Activated CD4-positive, alpha-beta T cell treated with anti-CD3 and anti-CD28 coated beads, Interleukin-2, amount 10 ng/mL, durations not matched to agents 7 days and 5 days (primary cell): ENCODE measurements at places on chromosomes 12 and 14. TPM values are rescaled to one million over a fixed set of nuclear protein-coding genes. Genes with fewer than 3 reads are reported as not detected.

DNA sequence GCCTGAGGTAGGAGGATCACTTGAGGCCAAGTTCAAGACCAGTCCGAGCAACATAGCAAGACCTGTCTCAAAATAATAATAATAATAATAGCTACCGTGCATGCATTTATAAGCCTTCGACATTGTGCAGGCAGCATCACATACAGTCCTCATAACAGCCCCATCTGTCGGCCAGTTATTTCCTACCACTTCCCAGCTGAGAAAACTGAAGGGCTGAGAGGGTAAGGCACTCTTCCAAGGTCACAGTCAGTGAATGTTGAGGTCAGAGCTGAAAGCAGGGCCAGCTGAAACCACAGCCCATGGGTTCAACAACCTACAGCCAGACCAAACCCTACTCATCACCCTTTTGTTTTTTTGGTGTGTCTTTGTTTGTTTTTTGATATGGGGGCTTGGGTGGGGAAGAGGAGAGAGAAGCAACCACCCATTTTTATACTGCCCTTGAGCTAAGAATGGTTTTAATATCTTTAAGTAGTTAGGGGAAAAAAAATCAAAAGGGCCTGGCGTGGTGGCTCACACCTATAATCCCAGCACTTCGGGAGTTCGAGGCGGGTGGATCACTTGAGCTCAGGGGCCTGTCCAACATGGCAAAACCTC, 16.8 kb upstream of the ITPK1 start:
- H3K4me1 ChIP-seq, result no peaks in the 10 kb centered on the region
- DNase-seq, result peak; percentile 44

GRCh38 chr12:24201258-24201970, 251.9 kb upstream of the SOX5 start:
- no peaks in the 10 kb centered on the region for H3K27me3 ChIP-seq
- H3K27ac ChIP-seq, result no peak overlapping the region
- no peaks in the 10 kb centered on the region for H3K4me1 ChIP-seq
- no peaks in the 10 kb centered on the region for H3K36me3 ChIP-seq

DNA sequence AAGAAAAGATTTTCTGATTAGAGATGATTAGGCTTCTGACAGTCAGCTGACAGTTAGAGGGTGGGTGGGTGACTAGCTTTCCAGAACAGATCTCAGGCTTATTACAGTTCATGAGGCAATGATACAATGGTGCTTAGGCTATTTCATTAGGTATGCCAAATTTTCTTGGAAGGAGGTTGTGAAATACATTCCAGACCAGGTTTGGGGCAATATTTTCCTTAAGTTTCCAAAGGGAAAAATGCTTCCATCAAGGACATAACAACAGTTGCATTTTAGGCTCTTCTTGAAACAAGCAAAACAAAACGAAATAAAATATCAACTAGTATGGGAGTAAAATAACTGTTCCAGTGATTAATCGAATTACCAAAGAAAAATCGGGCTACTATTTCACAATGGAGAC, 59.3 kb upstream of the CNTN1 start:
- H3K27ac ChIP-seq, result no peak overlapping the region
- no peaks in the 10 kb centered on the region for H3K27me3 ChIP-seq
- no peak for DNase-seq
- H3K4me3 ChIP-seq, result no peak overlapping the region

- no peak overlapping the region for H3K27ac ChIP-seq
- no peaks in the 10 kb centered on the region for H3K4me1 ChIP-seq
- DNase-seq, result no peak
- no peaks in the 10 kb centered on the region for H3K36me3 ChIP-seq
- H3K4me3 ChIP-seq, result no peak overlapping the region
These were observed 1562.4 kb upstream of the TMEM132C start for GRCh38 chr12:126704609-126705008.

- H3K36me3 ChIP-seq, result no peaks in the 10 kb centered on the region
- peak overlapping the region; percentile 55 for H3K4me3 ChIP-seq
- H3K27me3 ChIP-seq, result no peaks in the 10 kb centered on the region
- peak; percentile 38 for DNase-seq
- peaks cover 29% of the 10 kb centered on the region for H3K4me1 ChIP-seq
These were observed 12.8 kb upstream of the FBRSL1 start for GRCh38 chr12:132477017-132477702.

GRCh38 chr12:132713123-132713522, 2.5 kb downstream of the PGAM5 start:
- H3K27ac ChIP-seq, result peak overlapping the region; percentile 77
- H3K4me1 ChIP-seq, result peaks cover 22% of the 10 kb centered on the region
- peaks cover 18% of the 10 kb centered on the region for H3K36me3 ChIP-seq
- H3K27me3 ChIP-seq, result no peaks in the 10 kb centered on the region

- H3K27ac ChIP-seq, result peak overlapping the region; percentile 70
- H3K4me1 ChIP-seq, result peaks cover 34% of the 10 kb centered on the region
- no peaks in the 10 kb centered on the region for H3K27me3 ChIP-seq
- H3K36me3 ChIP-seq, result peaks cover 76% of the 10 kb centered on the region
- no peak overlapping the region for H3K4me3 ChIP-seq
These were observed 100.0 kb downstream of the PRKCH start for GRCh38 chr14:61421212-61421923.

GRCh38 chr12:12938541-12938940, 13.4 kb downstream of the GPRC5D start:
- H3K4me1 ChIP-seq, result no peaks in the 10 kb centered on the region
- H3K4me3 ChIP-seq, result no peak overlapping the region
- DNase-seq, result no peak

DNA sequence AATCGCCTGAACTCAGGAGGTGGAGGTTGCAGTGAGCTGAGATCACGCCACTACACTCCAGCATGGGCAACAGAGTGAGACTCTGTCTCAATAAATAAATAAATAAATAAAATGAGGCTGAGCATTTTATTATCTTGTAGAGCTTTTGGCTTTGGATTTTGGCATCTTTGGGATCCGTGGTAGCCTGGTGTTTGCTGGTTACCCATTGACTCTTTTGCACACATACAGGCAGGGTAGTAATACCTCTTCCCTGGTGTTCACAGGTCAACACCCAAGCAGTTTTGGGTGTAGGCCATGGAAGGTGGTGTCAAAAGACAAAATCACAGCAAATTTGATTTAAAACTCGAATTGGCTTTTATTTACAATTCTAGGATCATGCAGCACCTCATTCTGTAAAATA, 27.8 kb downstream of the ACACB start:
- H3K4me1 ChIP-seq, result peaks cover 14% of the 10 kb centered on the region
- no peak overlapping the region for H3K4me3 ChIP-seq
- no peaks in the 10 kb centered on the region for H3K27me3 ChIP-seq
- no peak for DNase-seq

DNA sequence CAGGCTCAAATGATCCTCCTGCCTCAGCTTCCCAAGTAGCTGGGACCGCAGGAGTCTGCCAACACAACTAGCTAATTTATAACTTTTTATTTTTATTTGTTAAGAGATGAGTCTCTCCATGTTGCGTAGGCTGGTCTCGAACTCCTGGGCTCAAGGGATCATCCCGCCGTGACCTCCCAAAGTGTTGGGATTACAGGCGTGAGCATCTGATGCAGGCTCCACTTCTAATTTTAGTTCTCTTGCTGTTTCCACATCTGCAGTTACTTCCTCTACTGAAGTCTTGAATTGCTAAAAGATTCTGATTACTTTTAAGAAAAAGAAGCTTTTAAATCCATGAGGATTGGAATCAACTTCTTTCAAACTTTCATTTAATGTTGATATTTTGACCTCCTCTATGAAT, 13.4 kb upstream of the SNX6 start:
- no peak for DNase-seq
- no peak overlapping the region for H3K4me3 ChIP-seq
- H3K36me3 ChIP-seq, result no peaks in the 10 kb centered on the region
- no peak overlapping the region for H3K27ac ChIP-seq
- H3K4me1 ChIP-seq, result peaks cover 5% of the 10 kb centered on the region

DNA sequence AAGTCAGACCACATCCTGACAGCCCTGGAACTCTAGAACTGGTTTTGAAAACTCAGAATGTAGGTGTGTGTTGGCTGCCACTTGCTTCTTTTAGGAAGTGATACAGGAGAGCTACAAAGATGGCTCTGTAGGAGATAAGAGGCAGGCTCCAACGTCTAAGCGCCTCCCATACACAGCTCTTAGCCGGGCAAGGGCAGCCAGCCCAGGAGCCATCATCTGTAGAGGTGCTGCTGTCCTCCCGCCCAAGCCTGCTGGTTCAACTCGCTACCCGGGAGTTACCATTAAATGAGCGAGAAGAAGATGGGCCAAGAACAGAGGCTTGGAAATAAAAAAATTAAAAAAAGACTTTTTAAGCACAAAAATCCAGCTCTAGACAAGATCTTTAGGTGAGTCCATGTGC, 61.2 kb upstream of the DIO3 start:
- no peak for DNase-seq
- H3K4me3 ChIP-seq, result no peak overlapping the region
- no peaks in the 10 kb centered on the region for H3K36me3 ChIP-seq

GRCh38 chr12:55726971-55727370, 1.8 kb downstream of the CD63 start:
- H3K27me3 ChIP-seq, result no peaks in the 10 kb centered on the region
- peaks cover 42% of the 10 kb centered on the region for H3K4me1 ChIP-seq
- H3K4me3 ChIP-seq, result peak overlapping the region; percentile 69
- peaks cover 19% of the 10 kb centered on the region for H3K36me3 ChIP-seq
- H3K27ac ChIP-seq, result peak overlapping the region; percentile 72
- DNase-seq, result no peak

DNA sequence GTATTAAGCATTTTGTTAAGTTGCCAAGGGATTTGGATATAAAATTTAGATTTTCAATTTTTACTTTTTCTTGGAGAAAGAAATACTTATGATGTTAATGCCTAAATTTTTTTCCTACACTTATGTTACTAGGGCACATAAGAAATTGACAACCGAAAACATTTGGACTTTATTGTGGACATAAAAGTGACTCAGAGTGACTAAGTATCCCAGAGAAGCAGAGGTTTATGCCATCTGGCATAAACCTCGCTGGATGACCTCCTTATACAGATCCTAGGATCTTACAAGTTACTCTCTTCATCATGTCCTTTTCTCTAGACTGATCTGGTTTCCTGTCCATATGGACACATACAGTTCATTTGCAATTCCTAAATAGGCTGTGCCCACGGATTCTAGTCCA, 89.8 kb downstream of the RERG start:
- no peaks in the 10 kb centered on the region for H3K4me1 ChIP-seq
- H3K36me3 ChIP-seq, result no peaks in the 10 kb centered on the region
- DNase-seq, result no peak
- no peak overlapping the region for H3K27ac ChIP-seq
- peaks cover 27% of the 10 kb centered on the region for H3K27me3 ChIP-seq

GRCh38 chr12:132105467-132105866, 38.7 kb downstream of the DDX51 start:
- no peaks in the 10 kb centered on the region for H3K27me3 ChIP-seq
- peaks cover 5% of the 10 kb centered on the region for H3K36me3 ChIP-seq
- no peak overlapping the region for H3K4me3 ChIP-seq
- H3K27ac ChIP-seq, result no peak overlapping the region
- no peaks in the 10 kb centered on the region for H3K4me1 ChIP-seq

- no peak overlapping the region for H3K4me3 ChIP-seq
- peaks cover 2% of the 10 kb centered on the region for H3K27me3 ChIP-seq
- no peak overlapping the region for H3K27ac ChIP-seq
- DNase-seq, result no peak
These were observed 192.2 kb upstream of the ARHGAP5 start for GRCh38 chr14:31884776-31885379.

DNA sequence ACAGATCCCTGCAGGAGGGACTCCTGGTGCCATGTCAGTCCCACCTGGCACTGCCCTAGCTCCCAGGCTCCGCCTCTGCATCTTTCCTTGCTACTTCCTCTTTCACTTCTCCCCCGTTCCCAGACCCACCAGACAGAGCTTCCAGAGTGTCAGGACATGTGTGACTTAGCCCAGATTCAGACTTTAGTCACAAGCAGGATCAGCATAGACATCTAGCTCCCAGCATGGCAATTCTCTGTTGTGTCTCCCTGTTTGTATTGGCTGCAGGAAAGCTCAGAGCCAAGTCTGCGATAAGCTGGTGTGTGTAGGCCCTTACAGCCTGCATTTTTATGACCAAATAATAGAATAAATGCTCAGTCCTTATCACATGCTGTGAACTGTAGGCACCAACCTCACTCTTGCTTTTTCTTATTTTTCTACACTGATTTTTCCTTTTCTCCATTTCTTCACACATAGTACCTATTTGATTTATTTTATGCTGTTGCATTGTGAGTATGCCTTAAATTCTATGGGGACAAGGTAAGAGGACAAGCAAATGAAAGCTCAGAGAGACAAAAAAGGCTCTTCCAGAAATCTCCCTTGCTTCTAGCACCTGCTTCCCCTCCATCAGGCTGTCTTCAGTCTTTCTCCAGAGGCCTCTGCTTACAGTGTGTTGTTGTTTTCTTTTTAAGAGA, 5.9 kb downstream of the DHRS2 start:
- no peaks in the 10 kb centered on the region for H3K27me3 ChIP-seq
- no peak overlapping the region for H3K4me3 ChIP-seq
- H3K4me1 ChIP-seq, result no peaks in the 10 kb centered on the region
- no peak for DNase-seq
- H3K27ac ChIP-seq, result no peak overlapping the region
- H3K36me3 ChIP-seq, result no peaks in the 10 kb centered on the region

- H3K4me1 ChIP-seq, result peaks cover 35% of the 10 kb centered on the region
- H3K4me3 ChIP-seq, result peak overlapping the region; percentile 87
- no peaks in the 10 kb centered on the region for H3K36me3 ChIP-seq
- H3K27me3 ChIP-seq, result no peaks in the 10 kb centered on the region
- no peak for DNase-seq
These were observed 982 bp downstream of the RBMS2 start for GRCh38 chr12:56522411-56523193.

- peak; percentile 80 for DNase-seq
- H3K36me3 ChIP-seq, result no peaks in the 10 kb centered on the region
- H3K4me1 ChIP-seq, result peaks cover 17% of the 10 kb centered on the region
These were observed 16.3 kb downstream of the RAPGEF3 start for GRCh38 chr12:47742253-47742825.

- DNase-seq, result no peak
- H3K27me3 ChIP-seq, result no peaks in the 10 kb centered on the region
- H3K36me3 ChIP-seq, result peaks cover 37% of the 10 kb centered on the region
- no peak overlapping the region for H3K4me3 ChIP-seq
- no peak overlapping the region for H3K27ac ChIP-seq
- peaks cover 9% of the 10 kb centered on the region for H3K4me1 ChIP-seq
These were observed 9.5 kb downstream of the RAB5B start for GRCh38 chr12:55983232-55983842.

ANO6 gene
- total RNA-seq, result 32.0 TPM

ANKS1B gene
- total RNA-seq, result 0.17 TPM

NRIP2 gene
- not detected for total RNA-seq

RFLNA gene
- total RNA-seq, result not detected

SYNJ2BP gene
- total RNA-seq, result 12.0 TPM

GPR84 gene
- total RNA-seq, result 0.15 TPM

PZP gene
- not detected for total RNA-seq
